ENCODE measurements at places on chromosomes 16 and 17. TPM values are rescaled to one million over a fixed set of nuclear protein-coding genes. Genes with fewer than 3 reads are reported as not detected.

RABEP1 gene
- total RNA-seq, result 31.3 TPM

NTHL1 gene
- 97.1 TPM for total RNA-seq

ZNF319 gene
- total RNA-seq, result 4.3 TPM

ATP2A3 gene
- total RNA-seq, result 32.6 TPM

NATD1 gene
- 8.1 TPM for total RNA-seq

FBXL16 gene
- 12.6 TPM for total RNA-seq

KRTAP9-2 gene
- not detected for total RNA-seq

CNTNAP1 gene
- 5.0 TPM for total RNA-seq

ABR gene
- 24.3 TPM for total RNA-seq

HP gene
- total RNA-seq, result not detected

Measured in GM23338 (cell line).